Myocyte (in vitro differentiated cells): ENCODE measurements at places on chromosomes 13 and 19. TPM values are rescaled to one million over a fixed set of nuclear protein-coding genes. Genes with fewer than 3 reads are reported as not detected.

FOXA3 gene
- total RNA-seq, result not detected in 2 replicates

USPL1 gene
- 18.0 and 18.2 TPM in 2 replicates for total RNA-seq

FAM174C gene
- 33.8 and 55.3 TPM in 2 replicates for total RNA-seq

DNA sequence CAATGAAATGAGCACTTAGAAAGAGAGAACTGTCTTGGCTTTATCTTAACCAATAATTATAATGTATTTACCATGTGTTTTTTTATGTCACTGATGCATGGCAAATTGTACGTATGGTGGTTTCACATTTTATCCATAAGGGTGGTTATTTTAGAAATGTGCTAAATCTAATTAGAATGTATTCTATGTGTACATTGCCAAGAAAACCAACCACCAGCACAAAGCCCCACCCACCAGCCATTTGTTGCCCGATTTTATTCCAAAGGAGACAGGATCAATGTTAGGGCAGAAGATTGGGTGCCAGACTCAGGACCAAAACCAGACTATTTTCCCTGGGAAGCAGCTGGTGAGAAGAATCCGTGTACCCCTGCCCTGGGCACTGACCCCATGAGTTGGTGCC, 63.0 kb upstream of the SOX1 start:
- DNase-seq, result no peak

DNA sequence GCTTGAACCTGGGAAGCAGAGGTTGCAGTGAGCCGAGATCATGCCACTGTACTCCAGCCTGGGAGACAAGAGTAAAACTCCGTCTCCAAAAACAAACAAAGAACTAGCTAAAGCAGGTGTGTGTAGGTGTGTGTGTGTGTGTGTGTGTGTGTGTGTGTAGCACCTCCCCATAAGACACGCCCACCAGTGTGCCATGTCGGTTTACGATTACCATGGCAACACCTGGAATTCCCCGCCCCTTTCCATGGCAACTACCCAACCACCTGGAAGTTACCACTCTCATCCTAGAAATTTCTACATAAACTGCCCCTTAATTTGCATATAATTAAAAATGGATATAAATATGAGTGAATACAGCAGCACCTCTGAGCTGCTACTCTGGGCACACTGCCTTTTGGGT, 80.9 kb upstream of the ADGRE5 start:
- no peak for DNase-seq

DNA sequence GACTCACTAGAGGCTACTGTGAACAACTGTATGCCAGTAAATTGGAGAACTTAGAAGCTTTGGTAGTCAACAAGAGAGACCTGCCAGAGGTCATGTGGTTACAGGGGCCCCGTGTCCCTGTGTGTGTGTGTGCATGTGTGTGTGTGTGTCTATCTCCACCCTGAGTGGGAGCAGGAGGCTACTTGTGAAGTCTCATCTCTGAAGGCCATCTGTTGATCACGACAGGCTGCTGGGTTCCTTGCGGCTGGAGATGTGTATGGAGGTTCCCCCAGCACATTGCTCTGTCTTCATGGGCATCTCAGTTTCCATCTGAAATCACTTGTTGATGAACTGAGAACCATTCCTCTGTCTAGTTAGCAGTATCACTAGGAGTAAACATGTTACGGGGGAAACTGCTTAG, 58.2 kb upstream of the TEX29 start:
- no peak for DNase-seq

DNA sequence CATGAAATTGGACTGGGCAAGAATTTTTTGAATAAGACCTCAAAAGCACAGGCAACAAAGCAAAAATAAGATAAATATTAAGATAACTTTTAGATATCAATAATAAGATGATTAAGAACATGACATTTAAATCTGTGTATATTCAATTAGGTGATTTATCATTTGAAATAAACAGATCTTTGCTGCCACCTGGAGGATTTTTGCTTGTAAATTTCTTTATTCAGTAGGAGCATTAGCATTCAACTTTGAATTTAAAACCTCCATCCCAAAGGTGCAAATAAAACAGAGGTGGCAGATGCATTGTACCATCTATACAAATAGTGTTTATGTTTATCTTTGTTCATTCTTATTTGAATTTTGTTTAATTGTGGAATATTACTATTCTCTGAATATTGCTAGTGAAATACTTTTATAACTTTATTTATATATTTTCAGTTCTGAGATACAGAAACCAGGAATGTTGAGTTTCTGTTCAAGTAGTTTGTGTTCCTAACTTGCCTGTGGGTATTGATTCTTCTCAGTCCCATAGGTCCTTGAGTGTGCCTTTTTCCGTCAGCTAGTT, 20.9 kb downstream of the COG6 start:
- DNase-seq, result peak; percentile 58

GRCh38 chr13:95262837-95263384, 38.3 kb downstream of the ABCC4 start:
- no peak for DNase-seq

DNA sequence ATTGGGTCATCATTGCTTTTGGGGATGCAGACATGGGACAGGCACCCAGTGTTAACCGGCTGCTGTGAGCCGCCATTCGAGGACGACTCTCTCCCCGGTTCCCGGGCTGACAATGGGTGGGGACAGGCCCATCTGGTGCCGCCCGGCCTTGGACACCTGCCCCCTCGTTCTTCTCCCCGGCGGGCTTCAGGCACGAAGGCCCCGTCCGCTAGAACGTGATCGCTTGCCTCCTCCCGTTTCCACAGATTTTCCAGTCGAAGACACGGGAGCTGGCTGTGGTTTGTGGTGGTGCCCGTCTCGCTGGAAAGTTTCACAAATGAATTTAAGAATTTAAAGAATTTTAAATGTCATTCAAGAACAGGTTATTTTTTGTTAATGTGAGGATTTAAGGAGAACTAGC, 2.0 kb downstream of the PALM start:
- no peak for DNase-seq

DNA sequence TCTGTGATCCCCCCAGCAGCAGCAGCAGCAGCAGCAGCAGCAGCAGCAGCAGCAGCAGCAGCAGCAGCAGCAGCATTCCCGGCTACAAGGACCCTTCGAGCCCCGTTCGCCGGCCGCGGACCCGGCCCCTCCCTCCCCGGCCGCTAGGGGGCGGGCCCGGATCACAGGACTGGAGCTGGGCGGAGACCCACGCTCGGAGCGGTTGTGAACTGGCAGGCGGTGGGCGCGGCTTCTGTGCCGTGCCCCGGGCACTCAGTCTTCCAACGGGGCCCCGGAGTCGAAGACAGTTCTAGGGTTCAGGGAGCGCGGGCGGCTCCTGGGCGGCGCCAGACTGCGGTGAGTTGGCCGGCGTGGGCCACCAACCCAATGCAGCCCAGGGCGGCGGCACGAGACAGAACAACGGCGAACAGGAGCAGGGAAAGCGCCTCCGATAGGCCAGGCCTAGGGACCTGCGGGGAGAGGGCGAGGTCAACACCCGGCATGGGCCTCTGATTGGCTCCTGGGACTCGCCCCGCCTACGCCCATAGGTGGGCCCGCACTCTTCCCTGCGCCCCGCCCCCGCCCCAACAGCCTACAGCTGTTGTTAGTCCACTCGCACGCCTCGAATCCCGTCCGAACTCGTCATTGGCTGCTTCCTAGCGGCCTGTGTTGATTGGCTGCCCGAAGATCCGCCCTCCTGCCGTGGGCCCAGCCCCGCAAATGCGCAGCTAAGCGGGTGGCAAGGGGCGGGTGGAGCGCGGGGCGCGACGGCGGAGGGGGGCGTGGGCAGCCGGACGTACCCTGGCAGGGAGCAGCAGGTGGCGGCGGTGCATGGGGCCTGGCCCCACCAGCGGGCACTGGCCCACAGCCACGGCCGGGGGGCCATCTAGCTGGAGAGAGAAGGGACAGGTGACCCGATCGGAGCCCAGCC, 1.4 kb upstream of the SIX5 start:
- DNase-seq, result peak; percentile 99

DNA sequence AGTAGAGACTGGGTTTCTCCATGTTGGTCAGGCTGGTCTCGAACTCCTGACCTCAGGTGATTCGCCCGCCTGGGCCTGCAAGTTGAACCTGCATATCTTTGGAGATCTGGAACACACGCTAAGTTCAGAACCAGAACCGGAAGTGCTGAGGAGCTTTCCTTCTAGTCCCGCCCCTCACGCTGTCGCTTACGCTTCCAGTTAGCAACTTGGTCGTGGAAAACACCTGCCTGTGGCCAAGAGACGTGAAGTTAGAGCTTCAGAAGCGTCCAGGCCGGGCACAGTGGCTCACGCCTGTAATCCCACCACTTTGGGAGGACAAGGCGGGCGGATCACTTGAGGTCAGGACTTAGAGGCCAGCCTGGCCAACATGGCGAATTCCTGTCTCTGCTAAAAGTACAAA, 15.0 kb upstream of the ZNF57 start:
- DNase-seq, result no peak

GRCh38 chr13:77409412-77409811, 82.5 kb upstream of the MYCBP2 start:
- DNase-seq, result no peak
